Sigmoid colon (tissue), 7 donors: ENCODE measurements at places on chromosomes 6 and 20. TPM values are rescaled to one million over a fixed set of nuclear protein-coding genes. Genes with fewer than 3 reads are reported as not detected.
A peak's percentile ranks its signal among the peaks of the same experiment; 100 is the strongest.

The MCHR2 gene
- total RNA-seq = not detected

The TBXT gene
- total RNA-seq = not detected

The UNC5CL gene
- total RNA-seq = 0.36 TPM

DNA sequence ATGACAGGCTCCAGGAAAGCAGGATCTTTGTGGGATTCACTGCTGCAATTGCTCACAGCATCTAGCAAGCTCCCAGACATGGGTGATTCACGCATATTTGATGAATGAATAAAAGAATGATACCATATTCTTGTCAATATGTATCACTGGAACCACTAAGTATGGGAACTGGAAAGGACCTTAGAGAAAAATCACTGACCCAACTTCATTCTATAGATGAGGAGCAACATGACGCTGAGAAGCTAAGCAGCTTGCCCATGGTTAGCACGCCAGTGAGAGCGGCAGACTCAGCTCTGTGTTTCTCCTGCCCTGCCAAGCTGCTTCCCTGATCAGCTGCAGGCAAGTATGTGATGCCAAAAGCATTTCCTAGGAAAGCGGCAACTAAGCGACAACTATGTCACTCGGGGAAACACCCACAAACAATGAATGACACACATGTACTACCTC lies 66.8 kb downstream of the PPP1R3G start:
- H3K27ac ChIP-seq = no peak overlapping the region
- no peaks in the 10 kb centered on the region for H3K27me3 ChIP-seq
- no peak for DNase-seq

DNA sequence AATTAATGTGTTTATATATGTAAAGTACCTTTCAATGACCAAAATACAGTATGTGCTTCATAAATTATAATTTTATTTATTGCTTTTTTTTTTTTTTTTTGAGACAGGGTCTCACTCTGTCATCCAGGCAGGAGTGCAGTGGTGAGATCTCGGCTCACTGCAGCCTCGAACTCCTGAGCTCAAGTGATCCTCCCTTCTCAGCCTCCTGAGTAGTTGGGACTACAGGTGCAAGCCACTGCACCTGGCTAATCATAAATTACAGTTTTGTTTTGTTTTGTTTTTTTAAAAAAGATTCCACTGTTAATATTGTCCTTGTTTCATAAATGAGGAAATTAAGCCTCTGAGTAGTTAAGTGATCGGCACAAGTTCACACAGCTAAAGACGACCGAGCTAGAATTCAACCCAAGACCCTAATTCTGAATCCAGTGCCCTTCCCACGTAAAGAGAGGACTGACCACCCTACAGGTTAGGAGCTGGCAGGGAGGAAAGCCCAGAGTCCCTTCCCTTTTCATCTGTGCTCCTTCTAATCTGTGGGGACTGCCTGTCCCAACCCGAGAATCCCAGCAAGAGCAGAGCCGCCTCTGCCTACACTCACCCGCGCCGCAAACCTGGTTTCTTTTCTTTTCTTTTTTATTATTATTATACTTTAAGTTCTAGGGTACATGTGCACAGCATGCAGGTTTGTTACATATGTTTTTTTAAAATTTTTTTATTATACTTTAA lies 8.5 kb upstream of the GDF5 start:
- peak overlapping the region; percentile 15 for H3K4me3 ChIP-seq
- DNase-seq = no peak
- no peaks in the 10 kb centered on the region for H3K4me1 ChIP-seq
- H3K27me3 ChIP-seq = no peaks in the 10 kb centered on the region
- no peaks in the 10 kb centered on the region for H3K36me3 ChIP-seq
- no peak overlapping the region for H3K27ac ChIP-seq

DNA sequence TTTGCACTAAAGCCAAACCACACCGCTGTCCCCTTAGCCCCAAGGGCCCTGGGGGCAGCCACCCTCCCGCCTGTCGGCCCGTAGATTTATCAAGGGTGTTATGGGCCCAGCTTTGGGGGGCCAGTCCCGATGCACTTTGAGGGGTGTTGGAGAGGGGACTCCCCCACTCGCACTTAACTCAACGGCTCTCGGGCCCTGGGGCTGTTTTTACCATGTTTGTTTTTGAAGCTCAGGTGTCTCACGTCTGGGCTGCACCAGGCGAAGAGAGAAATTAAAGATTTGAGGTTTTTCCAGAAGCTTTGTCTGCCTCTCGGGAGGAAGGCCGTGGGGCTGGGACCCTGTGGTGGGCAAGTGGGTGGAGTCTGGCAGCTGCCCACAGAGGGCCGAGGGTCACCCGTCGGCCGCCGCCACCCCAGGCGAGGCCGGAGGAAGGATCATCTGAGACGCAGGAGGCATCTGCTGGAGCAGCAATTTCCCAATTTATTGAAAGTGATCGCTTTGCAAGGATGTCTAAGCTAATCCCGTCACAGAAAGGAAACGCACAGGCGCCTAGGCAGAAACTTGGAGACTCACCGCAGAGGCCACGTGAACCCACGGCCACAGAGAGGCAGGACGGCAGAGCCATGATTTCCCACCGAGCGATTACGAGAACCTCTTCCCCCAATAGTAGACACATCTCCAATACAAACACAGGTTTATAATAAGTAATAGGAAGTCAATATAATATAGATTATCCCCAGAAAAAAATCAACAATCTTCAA lies 3.8 kb downstream of the SLC2A4RG start:
- DNase-seq = peak; percentile 66
- H3K4me1 ChIP-seq = peaks cover 28% of the 10 kb centered on the region
- H3K36me3 ChIP-seq = peaks cover 17% of the 10 kb centered on the region
- H3K27me3 ChIP-seq = no peaks in the 10 kb centered on the region

- no peak overlapping the region for H3K4me3 ChIP-seq
- H3K27ac ChIP-seq = no peak overlapping the region
- no peaks in the 10 kb centered on the region for H3K4me1 ChIP-seq
- no peaks in the 10 kb centered on the region for H3K27me3 ChIP-seq
- no peak for DNase-seq
Measured at GRCh38 chr20:47063407-47063806, 168.8 kb downstream of the EYA2 start.

- no peak overlapping the region for H3K4me3 ChIP-seq
- no peak overlapping the region for H3K27ac ChIP-seq
- H3K27me3 ChIP-seq = no peaks in the 10 kb centered on the region
Measured at GRCh38 chr6:145241039-145241438, 494.3 kb downstream of the EPM2A start.

DNA sequence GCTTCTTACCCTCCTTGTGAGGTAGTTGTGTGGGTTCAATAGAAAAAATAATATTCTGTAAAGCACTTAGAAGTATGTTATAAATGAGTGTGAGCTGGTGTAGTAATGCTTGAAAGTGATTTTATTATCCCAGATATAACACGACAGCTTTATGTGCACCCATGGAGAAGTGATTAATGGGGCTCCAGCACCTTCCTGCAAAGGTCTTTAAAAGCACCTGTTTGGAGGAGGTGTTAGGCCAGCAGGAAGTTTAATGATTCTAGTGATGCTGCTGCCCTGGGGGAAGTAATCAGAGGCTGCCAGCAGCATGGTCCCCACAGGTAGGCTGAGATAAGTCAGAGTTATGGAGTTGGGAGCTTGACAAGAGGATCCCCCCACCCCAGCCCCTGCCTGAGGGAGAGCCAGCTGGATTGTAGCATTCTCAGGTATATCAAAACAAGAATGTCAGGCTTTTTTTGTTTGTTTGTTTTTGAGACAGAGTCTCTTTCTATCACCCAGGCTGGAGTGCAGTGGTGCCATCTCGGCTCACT lies 166.3 kb downstream of the PHACTR1 start:
- no peaks in the 10 kb centered on the region for H3K27me3 ChIP-seq
- H3K4me1 ChIP-seq = no peaks in the 10 kb centered on the region
- no peaks in the 10 kb centered on the region for H3K36me3 ChIP-seq
- H3K4me3 ChIP-seq = no peak overlapping the region

GRCh38 chr20:62560162-62560561 lies 82.1 kb upstream of the SLCO4A1 start:
- no peaks in the 10 kb centered on the region for H3K27me3 ChIP-seq
- no peak overlapping the region for H3K4me3 ChIP-seq
- no peaks in the 10 kb centered on the region for H3K36me3 ChIP-seq

- no peak overlapping the region for H3K4me3 ChIP-seq
- no peak overlapping the region for H3K27ac ChIP-seq
- no peak for DNase-seq
Measured at GRCh38 chr6:101879782-101880181, 486.3 kb downstream of the GRIK2 start.

DNA sequence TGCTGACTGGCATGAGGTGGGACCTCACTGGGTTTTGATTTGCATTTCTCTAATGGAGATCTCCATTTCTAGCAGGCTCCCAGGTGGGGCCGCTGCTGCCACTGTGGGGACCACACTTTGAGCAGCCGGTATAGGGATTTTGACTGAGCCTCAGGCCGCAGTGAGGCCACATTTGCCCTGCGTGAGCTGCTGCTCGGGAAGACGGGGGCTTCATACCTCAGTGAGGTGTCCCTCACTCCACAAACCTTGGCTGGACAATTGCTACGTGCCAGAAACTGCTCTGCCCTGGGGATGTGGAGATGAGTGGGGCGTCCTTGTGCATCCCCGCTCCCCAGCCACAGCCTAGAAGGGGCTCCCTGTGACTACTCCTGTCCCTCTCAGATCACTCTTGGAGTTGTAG lies 134.3 kb downstream of the ANKRD60 start:
- no peak overlapping the region for H3K4me3 ChIP-seq
- no peaks in the 10 kb centered on the region for H3K36me3 ChIP-seq
- no peak overlapping the region for H3K27ac ChIP-seq
- no peaks in the 10 kb centered on the region for H3K27me3 ChIP-seq
- no peaks in the 10 kb centered on the region for H3K4me1 ChIP-seq

- H3K4me3 ChIP-seq = peak overlapping the region; percentile 37
- H3K27ac ChIP-seq = no peak overlapping the region
- no peaks in the 10 kb centered on the region for H3K36me3 ChIP-seq
- H3K27me3 ChIP-seq = peaks cover 96% of the 10 kb centered on the region
- no peaks in the 10 kb centered on the region for H3K4me1 ChIP-seq
- no peak for DNase-seq
Measured at GRCh38 chr20:32019563-32020463, 9.6 kb downstream of the CCM2L start.

- no peak overlapping the region for H3K4me3 ChIP-seq
- no peaks in the 10 kb centered on the region for H3K27me3 ChIP-seq
- H3K27ac ChIP-seq = peak overlapping the region; percentile 95
- DNase-seq = peak; percentile 96
- no peaks in the 10 kb centered on the region for H3K36me3 ChIP-seq
Measured at GRCh38 chr20:57445298-57445697, 54.1 kb downstream of the RBM38 start.

- H3K4me3 ChIP-seq = no peak overlapping the region
- H3K27ac ChIP-seq = no peak overlapping the region
- DNase-seq = no peak
- H3K27me3 ChIP-seq = no peaks in the 10 kb centered on the region
Measured at GRCh38 chr6:137995371-137995770, 111.8 kb downstream of the PERP start.
